ENCODE measurements at places on chromosomes 6 and 20.

- no peak for DNase-seq
Observed at GRCh38 chr20:46302106-46302505, 6.2 kb downstream of the CDH22 start.

- no peak for DNase-seq
Observed at GRCh38 chr6:31268836-31269235, 3.1 kb downstream of the HLA-C start.

GRCh38 chr6:128966934-128967333 is 84.0 kb downstream of the LAMA2 start:
- no peak for DNase-seq

DNA sequence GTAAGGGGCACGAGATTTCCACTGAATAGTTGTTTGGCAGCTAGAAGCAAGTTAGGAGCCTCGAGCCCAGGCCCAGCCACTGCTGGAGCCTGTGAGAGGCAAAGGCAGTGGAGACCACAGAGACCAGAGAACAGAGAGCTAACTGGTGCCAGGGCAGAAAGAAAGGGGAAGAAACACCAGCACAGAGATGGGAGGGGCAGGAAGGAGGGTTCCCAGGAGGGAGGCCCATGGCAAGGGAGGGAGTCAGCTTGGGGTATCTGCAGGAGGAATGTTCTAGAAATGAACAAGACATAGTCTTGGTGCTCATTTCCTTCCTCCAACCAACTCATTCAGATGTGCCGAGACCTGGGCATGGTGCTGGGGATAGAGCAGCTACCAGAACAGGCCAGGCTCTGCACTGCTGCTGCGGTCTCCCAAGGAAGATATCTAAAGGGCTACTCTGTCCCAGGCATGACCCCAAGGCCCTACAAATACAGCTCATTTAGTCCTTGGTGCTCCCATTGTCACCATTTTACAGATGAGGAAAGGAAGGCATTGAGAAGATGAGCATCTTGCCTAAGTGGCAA is 10.7 kb downstream of the ANGPT4 start:
- no peak for DNase-seq

GRCh38 chr6:4225161-4225872 is 89.9 kb upstream of the ECI2 start:
- no peak for DNase-seq

- DNase-seq, result no peak
Observed at GRCh38 chr6:23964865-23965264, 161.2 kb upstream of the NRSN1 start.

- DNase-seq, result no peak
Observed at GRCh38 chr6:2578767-2579166, 172.0 kb downstream of the MYLK4 start.
